ENCODE measurements at places on chromosomes 16 and 17.

DNA sequence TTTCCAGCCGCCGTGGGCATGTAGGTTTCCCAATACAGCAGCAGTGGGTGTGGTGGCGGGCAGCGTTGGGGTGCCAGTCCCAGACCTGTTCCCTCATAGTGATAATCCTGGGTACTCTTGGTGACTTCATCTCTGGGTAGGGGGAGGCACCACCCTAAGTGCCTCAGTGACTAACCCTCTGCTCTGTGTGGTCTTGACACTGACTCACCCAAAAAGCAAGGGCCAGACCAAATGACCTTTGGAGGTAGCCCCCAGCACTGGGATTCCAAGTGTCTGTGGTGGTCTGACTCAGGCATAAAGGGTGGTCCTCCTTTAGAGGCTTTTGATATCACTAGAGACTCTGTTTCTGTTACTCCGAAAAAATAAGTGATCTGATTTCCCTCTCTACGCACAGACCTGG is 908 bp downstream of the CALB2 start:
- DNase-seq = no peak

DNA sequence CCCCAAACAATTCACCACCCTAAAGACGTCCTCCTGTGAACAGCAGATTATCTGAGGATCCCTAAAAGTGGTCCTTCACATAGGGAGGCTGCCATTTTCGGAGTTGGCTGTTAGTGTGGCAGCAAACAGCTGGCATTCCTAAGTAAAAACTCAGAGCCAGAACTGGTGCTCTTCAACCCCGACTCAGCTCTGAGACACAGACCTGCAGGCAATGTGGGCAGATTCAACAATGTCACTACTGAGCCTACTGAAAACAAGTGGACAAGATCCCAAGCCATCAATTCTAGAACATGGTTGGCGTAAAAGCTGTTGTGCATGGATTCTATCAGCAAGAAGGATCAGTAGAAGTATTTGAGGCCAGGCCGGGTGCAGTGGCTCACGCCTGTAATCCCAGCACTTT is 247.2 kb downstream of the NTN1 start:
- DNase-seq = no peak

DNA sequence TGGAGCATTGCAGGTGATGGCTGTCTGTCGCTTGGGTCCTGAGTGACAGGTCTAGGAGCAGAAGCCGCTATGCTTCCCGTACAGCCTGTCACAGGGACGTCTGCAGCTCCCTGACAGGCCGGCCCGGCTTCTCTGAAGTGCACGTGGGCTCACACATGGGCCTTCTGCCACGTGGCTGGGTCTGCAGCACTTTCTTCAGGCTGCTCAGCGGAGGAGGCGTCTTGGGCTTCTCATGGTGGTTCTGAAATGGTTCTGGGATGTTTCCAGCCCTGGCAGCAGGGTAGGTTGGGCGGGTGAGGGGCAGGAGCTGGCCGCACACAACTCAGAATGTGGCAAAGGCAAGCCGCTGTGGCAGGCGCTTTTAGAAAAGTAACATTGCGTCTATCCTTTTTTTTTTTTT is 80.3 kb upstream of the ZNF750 start:
- DNase-seq = no peak

DNA sequence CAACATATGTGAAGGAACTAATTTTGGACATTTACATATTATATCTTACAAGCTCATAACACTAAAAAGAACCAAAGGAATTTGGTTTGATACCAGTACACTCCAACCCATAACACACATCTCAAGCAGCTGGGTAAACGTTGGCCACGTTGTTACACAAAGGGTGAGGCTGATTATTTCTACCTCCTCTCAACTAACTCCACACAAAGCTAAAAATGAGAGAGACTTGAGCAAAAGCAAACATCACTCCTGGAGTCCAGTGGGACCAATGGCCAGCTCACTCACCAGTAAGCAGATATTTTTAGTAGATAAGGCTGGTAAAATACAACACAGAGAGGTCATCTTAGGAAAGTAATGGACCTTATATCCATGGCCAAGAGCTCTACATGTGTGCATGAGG is 207.6 kb downstream of the MRTFB start:
- no peak for DNase-seq

GRCh38 chr16:50889746-50890145 is 147.9 kb downstream of the CYLD start:
- DNase-seq = no peak

DNA sequence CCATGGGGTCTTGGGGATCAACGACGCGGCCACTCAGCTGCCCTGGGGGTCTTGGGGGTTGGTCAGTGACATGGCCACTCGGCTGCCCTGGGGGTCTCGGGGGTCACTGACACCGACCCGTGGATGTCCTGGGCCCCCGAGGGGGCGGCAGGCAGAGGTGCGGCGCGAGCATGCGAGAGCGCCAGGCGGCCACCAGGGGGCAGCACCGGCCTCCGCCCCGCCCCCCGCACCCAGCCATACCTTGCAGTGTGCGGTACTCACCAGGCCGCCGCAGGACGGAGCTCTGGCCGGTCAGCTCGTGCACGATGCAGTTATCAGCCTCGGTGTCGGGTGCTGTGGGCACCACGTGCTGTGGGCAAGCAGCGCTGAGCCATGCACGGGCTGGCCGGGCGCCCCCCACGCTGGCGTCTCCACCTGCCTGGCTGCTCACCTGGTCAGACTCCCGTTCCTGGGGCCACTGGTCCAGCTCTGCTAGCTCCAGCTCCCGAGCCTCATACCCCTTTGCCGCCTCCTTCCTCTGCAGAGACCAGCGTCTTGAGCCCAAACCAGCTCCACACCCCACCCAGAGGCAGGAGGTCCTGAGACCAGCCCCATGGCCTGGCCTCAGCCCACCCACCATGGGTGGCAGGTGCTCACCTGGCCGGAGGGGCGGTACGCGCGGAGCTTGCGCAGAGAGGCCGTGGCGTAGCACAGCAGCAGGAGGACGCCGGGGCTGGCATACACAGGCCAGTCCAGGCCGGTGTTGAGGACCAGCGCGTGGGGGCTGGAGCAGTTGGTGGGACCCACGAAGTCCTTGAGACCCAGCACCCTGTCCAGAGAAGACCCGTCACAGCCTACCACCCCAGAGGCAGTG is 31.2 kb downstream of the CTU2 start:
- DNase-seq = no peak

DNA sequence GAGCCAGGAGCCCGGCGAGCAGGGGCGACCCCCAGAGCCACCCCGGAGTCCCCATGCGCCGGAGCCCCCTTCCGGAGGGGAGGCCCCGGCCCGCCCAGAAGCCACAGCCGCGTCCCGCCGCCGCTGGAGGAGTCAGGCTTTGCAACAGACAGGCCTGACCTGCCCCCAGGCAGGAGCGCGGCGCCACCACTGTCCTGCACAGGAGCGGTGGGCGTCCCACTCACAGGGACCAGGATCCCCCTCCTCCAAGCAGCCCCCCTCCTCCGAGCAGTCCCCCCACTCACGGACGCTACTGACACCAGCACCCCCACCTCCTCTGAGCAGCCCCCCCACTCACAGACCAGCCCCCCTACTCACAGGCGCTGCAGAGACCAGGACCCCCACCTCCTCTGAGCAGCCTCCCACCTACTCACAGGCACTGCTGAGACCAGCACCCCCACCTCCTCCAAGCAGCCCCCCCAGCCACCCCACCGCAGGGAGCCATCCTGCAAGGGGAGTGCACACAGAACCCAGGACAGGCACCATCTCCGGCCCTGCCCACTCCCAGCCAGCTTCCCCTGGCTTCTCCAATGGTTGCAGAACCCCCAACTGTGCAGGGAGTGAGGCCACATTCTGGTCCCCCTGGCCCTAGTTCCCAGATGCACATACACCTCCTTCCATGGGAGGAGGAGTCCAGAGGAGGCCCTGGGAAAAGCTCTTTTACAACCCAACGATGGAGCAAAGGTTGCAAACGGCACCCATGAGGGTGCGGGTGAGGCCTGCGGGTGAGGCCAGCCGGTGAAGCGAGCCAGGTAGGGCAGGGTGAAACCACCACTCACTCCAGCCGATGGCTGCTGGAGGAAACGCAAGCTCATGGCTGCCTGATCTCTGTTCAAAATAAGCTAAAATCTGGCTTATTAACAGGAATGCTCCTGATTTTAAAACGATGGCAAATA is 69.9 kb downstream of the ABR start:
- no peak for DNase-seq

- DNase-seq = peak; percentile 37
Observed at GRCh38 chr16:2673066-2673999, 9.0 kb upstream of the KCTD5 start.

GRCh38 chr16:23274968-23275367 is 27.1 kb upstream of the SCNN1B start:
- no peak for DNase-seq

DNA sequence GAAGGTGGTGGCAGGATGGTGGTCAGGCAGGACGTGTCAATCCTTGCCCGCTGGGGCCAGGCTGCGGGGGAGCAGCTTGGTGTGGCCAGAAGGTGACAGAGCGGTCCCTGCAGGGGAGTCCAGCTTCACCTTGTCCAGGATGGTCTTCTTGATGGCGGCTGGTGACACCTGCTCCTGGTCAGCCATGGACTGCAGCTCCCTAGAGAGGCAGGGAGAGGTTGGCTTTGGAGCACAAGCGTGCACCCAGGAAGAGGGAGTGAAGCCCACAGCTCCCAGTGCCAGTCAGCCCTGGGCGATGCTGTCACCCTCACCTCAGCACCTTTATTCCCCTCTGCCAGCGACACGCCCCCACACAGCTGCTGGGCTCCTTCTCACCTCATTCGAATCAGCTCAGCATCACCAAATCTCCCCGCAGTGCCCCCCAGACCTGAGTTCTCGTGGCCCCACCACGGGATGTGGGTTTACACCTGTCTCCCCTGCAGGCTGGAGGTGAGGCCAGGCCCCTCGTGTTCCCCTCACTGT is 3.9 kb downstream of the PYCR1 start:
- no peak for DNase-seq

GRCh38 chr17:11535231-11535630 is 63.0 kb upstream of the DNAH9 start:
- DNase-seq = no peak

GRCh38 chr17:78717431-78717980 is 64.6 kb downstream of the CYTH1 start:
- DNase-seq = no peak

- no peak for DNase-seq
Observed at GRCh38 chr17:7258731-7259554, 3.3 kb downstream of the CLDN7 start.

- DNase-seq = no peak
Observed at GRCh38 chr16:73882033-73882432, 414.6 kb upstream of the PSMD7 start.
